T-helper 22 cell (primary cell): ENCODE measurements at places on chromosomes 6 and 20.

- no peak for DNase-seq
These were observed 22.8 kb upstream of the FAM83C start for GRCh38 chr20:35314816-35315631.

DNA sequence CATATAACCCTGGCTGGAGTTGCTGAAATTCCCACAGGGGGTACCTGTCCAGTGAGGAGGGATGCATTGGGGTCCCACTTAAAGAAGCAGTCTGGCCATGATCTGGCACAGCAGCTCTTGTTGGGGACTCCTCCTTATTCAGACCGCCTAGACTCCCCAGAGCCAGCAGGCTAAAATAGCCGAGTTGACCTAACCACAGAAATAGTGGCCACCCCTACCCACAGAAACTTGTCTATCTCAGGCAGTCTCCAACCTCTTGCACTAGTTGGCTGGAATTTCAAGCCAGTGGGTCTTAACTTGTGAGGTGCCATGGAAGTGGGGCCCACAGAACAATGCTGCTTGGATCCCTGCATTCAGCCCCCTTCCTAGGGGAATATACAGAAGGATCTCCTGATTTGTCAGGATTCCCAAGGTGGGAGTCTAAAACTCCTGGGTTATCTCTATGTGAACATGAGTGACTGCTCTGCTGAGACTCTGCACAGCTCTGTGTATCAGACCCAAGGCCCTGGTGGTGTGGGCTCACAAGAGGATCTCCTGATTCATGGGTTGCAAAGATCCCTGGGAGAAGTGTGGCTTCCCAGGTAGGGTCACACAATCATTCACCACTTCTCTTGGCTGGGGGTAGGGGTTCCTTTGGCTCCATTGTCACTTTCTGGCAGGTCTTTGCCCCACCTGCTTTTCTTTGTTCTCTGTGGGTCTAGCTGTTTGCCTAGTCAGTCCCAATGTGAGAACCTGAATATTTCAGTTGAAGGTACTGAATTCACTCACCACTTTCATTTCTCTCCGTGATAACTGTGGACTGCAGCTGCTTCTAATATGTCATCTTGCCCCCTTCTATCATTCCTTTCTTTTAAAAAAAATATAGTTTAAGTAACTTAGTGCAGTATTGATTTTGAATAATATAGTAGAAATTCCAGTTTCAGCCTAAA lies 65.5 kb upstream of the CLVS2 start:
- DNase-seq, result no peak

DNA sequence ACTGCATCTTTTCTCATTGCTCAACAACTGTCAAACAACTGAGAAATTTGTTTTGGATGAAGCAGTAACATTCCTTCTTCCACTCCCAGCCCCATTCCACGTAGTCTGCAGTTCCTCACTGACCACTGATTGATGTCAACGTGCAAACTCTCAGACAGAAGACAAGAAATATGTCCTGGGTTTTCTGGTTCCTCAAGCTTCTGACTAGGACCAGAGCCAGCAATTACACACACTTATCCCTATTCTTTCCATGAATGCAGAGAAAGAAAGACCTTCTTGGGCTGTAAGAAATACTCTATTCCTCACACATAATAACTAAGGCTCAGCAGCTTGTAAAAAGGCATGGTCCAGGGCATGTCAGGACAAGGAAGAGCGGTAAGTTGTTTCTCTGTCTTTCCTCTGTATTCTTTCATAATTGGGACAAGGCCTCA lies 790.1 kb upstream of the SLC35B3 start:
- DNase-seq, result no peak

DNA sequence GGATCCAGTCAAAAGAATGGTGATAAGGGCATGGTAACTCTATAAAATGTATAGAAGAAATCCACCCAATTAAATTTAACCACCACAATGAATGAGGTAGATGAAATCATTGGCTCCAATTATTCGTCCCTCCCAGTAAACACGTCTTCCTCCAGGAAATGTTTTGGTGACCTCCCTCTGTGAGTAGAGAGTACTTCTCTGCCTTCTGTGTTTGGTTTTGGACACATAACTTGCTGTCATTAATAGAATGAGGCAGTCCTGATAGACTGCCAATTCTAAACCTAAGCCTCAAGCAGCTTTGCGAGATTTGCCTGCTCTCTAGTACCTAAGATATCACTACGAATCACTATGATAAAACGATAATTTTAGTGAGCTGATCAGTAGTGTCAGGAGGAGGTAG lies 632.8 kb downstream of the HDGFL1 start:
- DNase-seq, result no peak

DNA sequence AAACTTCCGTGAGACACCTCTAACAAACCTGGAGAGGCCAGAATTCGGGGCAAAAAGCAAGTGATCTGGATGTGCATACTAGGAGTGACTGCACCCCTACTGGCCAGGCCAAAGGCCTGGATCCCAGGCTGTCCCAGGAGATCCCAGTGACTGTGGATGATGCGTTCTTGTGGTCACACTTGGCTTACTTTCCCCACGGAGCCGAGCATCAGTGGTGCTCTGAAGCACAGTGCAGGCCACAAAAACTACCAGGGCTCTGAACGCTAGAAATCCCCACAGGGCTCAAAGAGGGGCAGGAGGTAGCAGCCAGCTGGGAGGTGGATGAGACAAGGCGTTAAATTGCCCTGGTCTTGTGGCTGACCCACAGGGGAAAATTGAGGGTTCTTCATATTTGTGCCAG lies 7.1 kb downstream of the TRIM26 start:
- no peak for DNase-seq

- DNase-seq, result no peak
These were observed 70.9 kb downstream of the ATG5 start for GRCh38 chr6:106254636-106255035.

GRCh38 chr6:1328129-1328800 lies 16.4 kb downstream of the FOXQ1 start:
- DNase-seq, result no peak

DNA sequence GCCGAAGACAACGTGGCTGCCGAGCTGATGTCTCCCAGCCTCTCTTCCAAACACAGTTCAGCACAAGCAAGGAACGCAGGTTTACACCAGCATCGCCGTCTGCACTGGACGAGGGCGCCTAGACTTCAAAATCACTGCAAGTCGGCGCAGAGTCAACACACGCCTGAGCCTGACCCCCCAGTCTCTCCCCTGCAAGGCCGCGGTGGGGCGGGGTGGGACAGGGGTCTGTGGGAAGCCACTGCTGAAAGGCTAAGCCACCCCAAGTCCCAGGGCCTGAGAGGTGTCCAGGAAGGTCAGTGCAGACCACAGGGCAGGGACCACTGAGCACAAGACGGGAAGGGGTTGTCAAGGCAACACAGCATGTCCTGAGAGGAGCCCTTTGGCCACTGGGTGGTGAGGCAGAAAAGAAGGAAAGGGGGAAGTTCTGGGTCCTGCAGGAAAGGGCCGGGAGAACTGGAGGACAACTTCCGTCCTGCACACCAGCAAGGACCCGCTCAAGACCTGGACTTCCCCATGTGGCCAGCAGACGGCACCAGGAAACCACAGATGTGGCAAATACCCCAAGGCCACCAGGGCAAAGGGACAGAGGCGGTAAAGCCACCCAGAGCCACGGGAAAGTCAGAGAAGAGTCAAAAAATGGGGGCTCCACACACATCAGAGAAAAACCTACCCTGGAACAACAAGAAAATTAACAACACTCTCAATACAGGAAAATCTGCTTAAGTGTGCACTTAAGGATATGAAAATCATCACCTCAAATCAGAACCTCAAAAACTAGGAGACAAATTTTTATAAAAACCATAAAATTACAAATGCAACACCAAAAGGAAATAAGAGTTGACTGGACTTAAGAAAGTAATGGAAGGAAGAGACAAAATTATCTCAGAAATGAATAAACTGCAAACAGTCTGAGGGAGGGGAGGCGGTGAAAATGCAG lies 84.8 kb downstream of the TAF4 start:
- DNase-seq, result no peak

DNA sequence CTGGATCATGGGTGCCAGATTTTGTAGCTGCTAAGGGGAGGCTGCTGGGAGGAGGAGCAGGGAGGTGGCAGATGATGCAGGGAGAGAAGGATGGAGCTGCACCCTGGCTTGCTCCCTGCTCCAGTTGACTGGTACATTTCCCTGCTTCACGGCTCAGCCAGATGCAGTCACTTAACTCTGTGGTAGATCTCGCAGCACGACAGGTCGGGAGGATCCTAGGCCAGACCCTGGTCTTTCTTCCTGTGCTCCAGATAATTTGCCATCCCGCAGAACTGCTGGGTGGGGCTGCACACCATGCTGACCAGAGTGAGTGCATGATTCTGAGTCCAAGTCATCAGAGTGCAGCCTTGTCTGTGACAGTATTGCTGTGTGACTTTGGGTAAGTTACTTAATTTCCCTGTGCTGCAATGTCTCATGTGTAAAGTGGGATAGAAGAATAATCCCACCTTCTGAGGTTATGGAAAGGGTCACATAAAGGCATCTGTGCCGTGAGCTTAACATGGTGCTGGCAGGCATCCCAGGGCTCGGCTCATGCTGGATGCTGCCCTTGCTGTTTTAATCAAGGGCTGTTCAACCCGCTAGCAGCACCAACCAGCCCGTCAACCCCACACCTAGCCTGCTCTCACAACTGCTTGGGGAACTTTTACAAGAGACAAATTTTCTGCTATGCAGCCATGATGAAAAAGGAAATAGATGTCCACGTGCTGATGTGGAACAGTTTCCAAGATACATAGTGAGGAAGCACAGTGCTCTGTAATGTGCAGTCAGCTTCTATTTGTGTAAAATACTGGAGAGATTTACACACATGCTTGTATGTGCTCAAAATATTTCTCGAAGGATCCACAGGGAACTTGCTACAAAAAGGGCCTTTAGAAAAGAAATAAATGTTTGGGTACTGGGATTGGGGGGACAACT lies 257.9 kb downstream of the CDH26 start:
- no peak for DNase-seq

DNA sequence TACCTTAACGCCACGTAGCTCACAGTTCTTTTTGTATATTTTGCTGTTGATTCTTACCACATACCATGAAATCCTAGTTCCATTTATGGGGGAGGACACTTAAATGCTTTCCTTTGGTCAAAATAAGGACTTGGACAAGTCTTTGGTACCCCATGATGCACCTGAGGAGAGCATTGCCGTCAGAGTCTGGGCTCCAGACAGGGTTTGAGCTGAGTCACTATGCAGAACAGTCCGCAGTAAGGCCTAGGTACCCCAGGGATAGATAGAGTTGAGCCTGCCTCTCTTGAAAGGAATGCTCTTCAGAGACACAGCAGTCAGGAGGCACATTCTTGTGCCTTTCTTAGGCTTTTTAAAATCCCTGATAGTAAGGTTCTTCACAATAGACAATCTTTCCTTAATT lies 6.0 kb downstream of the PARD6B start:
- DNase-seq, result no peak

GRCh38 chr6:100456141-100456907 lies 8.4 kb downstream of the SIM1 start:
- no peak for DNase-seq

- no peak for DNase-seq
These were observed 68.6 kb downstream of the SYNJ2 start for GRCh38 chr6:158050107-158050735.

DNA sequence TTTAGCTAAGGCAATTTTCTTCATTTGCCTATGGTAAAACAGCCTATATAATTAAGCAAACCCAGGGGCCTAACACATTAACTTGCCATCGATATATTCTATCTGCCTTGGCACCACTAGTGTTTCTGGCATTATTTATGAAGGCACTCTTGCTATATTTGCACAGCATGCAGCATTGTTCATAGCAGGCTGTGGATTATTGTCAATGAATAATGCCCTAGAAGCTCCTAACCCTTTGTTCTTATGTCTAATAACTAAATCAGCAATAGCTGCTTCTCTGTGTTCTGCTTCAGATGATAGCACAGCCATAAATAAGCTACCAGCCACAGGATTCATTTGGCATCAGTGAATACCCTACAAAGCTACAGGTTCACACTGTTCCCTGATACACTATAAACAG lies 254.8 kb upstream of the STXBP5 start:
- no peak for DNase-seq

DNA sequence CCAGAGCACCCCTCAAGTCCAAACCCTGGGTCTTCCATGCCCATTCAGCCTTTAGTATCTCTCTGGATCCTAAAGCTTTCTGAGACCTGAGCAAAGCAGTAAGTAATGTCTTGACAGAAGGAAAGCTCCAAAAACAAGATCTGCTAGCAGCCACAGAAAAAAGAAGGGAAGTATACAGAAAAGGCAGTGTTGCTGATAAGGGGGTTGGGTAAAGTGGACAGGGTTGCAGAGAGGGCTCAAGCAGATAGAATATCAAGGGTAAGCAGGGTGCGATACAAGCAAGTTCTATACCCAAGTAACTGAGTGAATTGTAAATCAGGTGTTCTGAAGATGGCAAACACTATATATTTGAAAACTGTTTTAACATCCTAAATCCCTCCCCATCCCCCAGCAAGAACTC lies 113.4 kb upstream of the CARMIL1 start:
- no peak for DNase-seq

- DNase-seq, result no peak
These were observed 2.0 kb downstream of the PDE10A start for GRCh38 chr6:165660857-165661663.

- DNase-seq, result no peak
These were observed 35.0 kb downstream of the CDC5L start for GRCh38 chr6:44422531-44422930.
